NCI-H446 (cell line): ENCODE measurements at places on chromosomes 13 and 19.

- peak; percentile 7 for DNase-seq
These were observed 132.8 kb upstream of the SPRY2 start for GRCh38 chr13:80473695-80474094.

- DNase-seq, result no peak
These were observed 13.3 kb downstream of the TSKS start for GRCh38 chr19:49749771-49750170.

GRCh38 chr13:59471106-59471505 lies 692.6 kb downstream of the DIAPH3 start:
- no peak for DNase-seq

DNA sequence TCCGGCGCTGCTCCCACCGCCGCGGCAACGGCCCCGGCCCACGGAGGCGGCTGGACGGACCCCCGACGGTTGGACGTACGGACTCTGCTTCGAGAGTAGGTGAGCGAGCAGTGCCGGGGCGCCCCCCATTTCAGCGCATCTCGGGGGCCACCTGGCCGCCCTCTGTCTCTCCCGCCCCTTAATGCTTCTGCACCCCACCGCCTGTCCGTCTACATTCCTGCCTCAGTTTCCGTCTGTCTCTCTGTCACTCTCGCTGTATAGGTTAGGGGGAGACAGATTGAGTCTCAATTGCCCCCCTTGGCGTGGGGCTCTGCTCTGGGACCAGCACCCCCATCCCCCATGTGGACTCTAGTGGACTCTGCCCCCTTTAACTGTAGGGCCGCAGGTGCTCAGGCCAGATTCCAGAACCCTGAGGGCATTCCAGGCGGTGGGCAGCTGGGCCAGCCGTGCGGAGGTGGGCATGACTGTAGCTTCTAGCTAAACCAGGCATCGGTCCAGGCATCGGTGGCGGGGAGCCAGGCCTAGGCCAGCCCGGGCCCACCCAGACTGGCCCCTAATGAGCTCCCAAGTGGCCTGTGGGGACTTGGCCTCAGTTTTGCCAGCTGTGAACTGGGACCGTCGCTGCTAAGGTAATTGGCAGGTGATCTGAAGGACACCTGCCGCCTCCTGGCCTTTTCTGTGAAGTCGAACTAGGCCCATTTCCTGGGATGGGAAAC lies 373 bp downstream of the TNFAIP8L1 start:
- peak; percentile 66 for DNase-seq

- DNase-seq, result peak; percentile 64
These were observed 587 bp downstream of the TMEM238 start for GRCh38 chr19:55383279-55384130.

- DNase-seq, result peak; percentile 95
These were observed 43.5 kb upstream of the NPAS1 start for GRCh38 chr19:46975925-46976782.

DNA sequence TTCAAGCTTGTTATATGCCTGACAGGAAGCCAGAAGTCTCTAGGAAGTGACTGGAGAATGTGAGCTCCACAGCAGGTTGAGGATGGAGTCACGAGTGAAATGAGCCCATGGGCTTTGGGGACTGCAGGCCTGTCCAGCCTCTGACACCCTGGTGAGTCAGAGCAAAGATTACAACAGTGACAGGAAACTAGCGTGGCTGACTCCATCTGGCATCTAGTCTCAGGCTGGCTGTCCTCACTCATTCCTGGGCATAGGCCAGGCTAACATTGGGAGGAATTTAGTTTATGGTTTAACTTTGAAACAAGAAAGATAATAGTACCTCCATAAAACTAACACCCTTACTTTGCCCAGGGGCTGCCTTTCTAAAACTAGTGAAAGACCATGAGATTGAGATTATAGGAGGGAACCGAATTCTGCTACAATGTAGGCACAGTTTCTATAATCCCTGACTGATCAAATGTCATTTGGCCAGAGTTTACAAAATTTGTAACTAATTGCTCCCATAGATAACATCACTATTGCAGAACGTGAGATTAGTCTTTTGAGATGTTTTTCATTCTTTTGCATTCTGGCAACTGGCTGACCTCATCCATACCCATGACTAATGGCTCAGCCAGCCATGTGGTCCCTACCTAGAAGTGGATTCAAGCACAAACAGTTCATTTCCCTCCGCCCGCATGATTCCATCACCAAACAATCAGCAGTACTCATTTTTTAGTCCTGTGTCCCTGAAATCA lies 28.4 kb downstream of the PSG1 start:
- no peak for DNase-seq

GRCh38 chr13:73228546-73228945 lies 169.7 kb downstream of the KLF5 start:
- no peak for DNase-seq

DNA sequence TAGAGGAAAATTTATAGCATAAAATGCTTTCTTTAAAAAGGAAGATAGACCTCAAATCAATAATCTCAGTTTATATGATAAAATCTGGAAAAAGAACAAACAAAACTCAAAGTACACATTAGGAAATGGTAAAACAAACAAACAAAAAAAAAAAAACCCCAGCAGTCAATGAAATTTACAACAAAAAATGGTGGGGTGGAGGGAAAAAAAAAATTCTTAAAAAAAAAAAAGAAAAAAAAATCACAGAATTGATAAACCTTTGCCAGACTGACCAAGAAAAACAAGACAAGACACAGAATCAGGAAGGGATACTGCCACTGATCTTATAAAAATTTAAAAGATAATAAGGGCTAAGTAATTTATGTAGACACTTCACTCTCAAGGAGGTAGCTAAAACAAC lies 11.2 kb downstream of the TUBGCP3 start:
- DNase-seq, result no peak

DNA sequence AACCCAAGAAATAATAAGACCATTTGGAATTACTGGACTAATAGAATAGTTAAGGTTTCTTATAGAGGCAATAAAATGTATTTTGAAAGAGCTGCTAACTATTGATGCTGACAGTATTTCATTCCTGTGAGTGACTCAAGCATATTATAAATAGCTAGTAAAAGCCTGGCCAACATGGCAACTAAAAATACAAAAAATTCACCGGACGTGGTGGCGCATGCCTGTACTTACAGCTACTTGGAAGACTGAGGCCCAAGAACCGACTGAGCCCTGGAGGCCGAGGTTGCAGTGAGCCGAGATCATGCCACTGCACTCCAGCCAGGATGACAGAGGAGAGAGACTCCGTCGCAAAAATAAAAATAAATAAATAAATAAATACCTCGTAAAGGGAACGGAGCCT lies 5.4 kb upstream of the ICAM3 start:
- no peak for DNase-seq

DNA sequence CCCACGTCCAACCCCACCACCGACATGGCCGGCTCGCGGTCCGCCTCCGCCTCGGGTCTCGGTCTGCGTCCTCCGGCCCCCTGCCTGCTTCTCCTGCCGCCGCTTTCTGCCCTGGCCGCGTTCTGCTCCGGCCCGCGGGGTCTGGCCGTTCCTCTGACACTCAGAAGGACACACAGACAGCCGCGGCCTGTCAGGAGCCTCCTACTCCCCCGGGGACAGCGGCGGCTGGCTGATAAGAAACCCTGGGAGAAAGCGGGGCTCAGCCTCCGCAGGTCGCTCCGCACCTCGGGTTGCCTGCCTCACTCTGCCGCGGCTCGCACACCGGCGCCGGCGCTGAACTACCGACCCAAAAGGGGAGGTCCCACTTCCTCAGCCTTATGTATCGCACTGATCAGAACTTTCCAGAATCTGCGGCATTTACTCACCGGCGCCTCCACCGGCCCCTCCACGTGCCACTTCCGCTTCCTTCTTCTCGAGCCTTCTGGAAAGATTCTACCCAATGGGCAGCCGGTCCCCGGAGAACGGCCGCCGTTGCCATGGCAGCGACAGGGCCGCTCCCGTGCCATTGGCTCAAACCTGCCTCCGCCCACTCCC lies at the start of gene HSPH1:
HSPH1 (minus strand) TSS at position 348 of the 594 bp plus-strand sequence; CDS start at position 26, 322 bp downstream.
- DNase-seq, result peak; percentile 84

GRCh38 chr13:110129539-110130186 lies 177.3 kb downstream of the COL4A1 start:
- no peak for DNase-seq

- DNase-seq, result no peak
These were observed 62.2 kb downstream of the ERCC5 start for GRCh38 chr13:102907886-102908515.

- no peak for DNase-seq
These were observed 43.6 kb upstream of the LSM14A start for GRCh38 chr19:34128558-34129250.

- DNase-seq, result no peak
These were observed 14.8 kb upstream of the MEIS3 start for GRCh38 chr19:47434088-47434487.

DNA sequence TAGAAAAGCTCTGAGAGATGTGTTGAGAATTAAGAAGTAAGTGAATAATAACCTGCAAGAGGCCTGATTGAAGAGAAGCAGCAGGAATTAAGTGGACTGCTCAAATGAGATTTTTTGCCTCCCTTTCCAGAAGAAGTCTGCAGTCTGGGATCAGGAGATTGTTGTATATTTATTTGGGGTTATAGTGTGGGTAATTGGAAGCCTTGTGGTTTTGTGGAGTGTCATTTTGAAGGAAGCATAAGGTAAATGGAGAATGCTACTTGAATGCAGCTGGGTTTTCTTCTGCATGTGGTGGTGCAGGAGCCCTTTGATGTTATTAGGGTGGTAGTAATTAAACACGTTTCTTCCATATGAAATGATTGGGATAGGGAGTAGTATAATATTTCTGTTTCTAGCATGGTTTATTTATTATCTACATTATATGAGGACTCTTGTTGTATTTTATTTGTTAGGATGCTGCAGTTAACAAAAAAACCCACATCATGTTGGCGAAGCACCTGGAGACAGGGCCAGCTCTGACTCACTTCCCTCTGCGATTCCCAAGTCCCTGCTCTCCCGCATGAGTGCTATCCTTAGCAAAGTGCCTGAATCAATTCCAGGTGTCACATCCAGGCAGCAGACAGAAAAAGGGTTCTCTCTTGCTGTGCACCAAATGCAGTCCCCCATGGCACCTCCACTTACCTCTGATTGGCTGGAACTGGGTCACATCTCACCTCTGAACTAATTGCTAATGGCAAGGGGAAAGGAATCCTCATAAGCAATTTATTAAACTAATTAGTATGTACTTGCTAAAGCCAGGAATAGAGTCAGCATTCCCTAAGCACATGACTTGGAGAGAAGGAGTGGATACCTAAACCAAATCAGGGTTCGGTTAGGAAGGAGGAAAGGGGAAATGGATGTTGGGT lies 54.8 kb downstream of the DGKH start:
- DNase-seq, result no peak

GRCh38 chr19:44499559-44499958 lies 763 bp downstream of the ZNF180 start:
- no peak for DNase-seq

DNA sequence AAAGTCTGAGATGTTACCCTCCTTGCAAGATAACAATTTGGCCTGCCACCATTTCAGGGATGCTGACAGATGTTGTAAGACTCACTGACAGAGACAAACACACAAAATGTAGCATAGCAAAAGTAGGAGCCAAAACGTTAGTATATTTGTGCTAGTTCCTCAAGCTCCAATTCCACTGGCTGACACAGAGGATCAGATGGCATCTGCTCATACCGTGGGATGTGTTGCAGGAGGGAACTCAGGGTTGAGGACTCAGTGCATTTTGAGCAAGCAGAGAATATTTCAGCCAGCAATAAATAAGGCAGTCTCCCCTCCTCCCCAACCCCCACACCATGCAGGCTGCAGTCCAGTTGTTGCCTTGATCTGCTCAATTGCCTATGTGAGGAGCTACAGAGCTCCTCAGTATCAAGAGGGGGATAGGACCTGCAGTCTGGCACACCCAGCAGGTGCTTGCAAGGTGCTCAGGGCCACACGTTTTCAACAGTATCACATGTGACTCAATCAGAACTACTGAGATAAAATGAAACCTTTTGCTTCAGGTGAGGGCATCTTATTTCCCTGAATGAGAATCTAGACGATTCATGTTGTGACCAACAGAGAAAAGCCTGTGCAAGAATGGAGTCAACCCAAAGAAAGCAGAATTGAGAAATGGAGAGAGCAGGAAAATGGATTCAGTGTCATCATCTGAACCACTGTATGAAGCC lies 23.6 kb upstream of the LRCH1 start:
- DNase-seq, result no peak
